Hypothalamus (tissue), 51 donors: ENCODE measurements at places on chromosomes 1 and 21.

DNA sequence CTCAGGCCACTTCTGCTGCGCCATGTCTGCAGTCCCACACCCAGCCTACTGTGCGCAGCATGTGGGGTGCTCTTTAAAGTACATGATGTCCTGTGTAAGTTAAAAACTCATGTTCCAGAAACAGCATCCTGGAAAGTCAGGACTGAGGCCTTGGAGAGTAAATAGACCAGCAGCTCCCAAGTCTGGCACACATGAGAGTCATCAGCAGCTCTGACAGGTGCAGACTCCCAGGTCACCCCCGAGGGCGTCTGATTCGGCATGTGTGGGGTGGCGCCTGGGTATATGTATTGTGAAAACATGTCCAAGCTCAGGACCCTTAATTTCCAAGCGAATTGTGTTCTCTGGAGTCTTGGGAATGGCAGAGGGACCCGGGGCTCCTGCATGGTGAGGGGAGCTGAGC, 120.1 kb upstream of the RUNX3 start:
- no peak for DNase-seq

GRCh38 chr1:7284839-7285435, 486.2 kb upstream of the VAMP3 start:
- no peak for DNase-seq

GRCh38 chr1:219732814-219733491, 120.0 kb upstream of the ZC3H11B start:
- DNase-seq = no peak

DNA sequence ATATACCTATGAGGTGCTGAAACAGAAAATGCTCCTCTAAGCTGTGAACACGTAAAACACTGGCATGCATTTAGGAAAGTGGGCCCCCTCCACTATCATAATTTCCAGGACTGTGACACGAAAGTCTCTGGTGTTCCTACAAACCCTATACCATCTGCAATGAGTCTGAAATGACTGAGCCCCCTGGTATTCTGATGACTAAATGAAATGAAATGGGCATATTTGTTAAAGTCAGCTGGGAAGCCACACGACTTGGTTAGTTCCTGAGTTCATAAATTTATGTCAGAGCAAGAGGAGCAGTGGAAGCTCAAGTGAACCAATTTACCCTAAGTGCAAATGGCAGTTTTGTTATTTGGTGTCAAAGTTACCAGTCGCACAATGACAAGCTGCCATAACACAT, 182.3 kb downstream of the KCTD3 start:
- no peak for DNase-seq

DNA sequence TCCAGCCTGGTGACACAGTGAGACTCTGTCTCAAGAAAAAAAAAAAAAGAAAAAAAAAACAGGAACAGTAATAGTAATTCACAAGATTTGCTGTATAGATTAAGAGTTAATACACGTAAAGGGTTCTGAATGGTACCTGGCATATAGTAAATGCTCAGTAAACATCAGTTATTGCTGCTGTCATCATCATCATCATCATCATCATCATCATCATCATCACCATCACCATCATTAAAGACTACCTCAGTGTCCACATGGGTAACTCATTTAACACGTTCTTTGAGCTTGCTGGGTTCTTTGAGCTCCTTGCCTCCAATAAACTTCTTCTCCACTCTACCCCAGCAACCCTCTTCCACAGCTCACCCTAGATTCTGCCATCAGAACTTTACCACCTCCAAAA, 55.0 kb downstream of the KIAA0319L start:
- no peak for DNase-seq

GRCh38 chr1:113903501-113904292, 902 bp downstream of the AP4B1 start:
- DNase-seq = no peak

GRCh38 chr1:167473761-167474160, 44.6 kb downstream of the CD247 start:
- DNase-seq = no peak

GRCh38 chr1:217562229-217562878, 68.5 kb downstream of the GPATCH2 start:
- no peak for DNase-seq

DNA sequence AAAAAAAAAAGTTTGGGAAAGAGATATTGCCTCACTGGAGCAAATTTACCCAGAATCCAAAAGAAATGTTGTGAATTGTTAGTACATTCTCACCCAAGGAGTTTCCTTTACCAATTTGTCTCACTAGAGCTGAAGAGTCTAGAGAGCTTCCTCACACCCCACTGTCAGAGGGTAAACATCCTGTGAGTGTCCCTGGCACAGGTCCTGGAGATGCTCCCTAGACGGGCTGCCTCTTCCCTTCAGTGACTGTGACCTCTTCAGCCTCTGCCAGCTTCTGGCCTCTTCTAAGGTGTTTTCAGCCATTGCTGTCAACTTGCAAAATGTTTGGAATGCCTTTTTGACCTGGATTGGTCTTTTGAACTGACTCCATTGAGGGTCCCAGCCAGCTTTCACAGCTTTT, 159.4 kb downstream of the DHRS3 start:
- no peak for DNase-seq

- no peak for DNase-seq
These were observed 37.0 kb downstream of the RIPK4 start for GRCh38 chr21:41729701-41730366.

DNA sequence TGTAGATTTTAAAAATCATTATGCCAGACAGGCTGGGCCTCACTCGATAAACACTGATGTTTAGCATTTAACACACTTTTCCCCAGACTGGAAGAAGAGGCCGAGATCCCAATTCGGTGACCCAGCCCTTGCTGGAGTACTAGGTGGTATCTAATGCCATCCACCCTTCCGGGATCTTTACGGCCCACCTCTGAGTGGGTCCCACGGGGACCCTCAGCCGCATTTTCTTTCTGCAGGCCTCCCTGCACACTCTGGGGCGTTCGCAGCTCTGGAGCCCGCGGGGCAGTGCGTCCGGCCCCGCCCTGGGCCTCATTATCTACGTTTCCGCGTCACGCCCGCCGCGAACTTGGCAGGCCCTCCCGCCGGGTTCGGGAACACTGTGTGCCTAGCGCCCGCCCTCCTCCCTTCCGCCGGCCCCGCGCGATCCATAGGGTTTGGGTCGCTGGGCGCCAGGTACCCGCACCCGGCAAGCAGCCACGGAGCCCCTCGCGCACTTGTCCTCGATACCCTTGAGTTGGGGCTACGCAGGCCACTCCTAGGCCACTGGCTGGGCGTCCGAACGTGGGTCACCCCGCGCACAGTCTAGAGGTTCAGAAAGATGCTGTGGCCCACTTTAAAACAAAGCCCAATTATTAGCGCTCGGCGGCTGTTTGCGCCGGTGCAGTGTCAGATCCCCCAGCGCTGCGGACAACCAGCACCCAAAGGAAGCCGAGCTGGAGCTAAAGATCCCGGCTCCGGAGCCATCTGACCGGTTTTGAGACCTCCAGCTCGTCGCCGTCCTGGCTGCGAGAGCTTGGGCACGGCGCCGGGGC, 950 bp upstream of the EVA1C start:
- peak; percentile 67 for DNase-seq
